ENCODE measurements at places on chromosomes 2 and 18.

- DNase-seq = peak; percentile 12
These were observed 43.5 kb downstream of the MFSD6 start for GRCh38 chr2:190451561-190452176.

- DNase-seq = no peak
These were observed 1.5 kb downstream of the APCDD1 start for GRCh38 chr18:10455726-10456453.

GRCh38 chr2:203621981-203622515 is 84.4 kb upstream of the CD28 start:
- DNase-seq = no peak

DNA sequence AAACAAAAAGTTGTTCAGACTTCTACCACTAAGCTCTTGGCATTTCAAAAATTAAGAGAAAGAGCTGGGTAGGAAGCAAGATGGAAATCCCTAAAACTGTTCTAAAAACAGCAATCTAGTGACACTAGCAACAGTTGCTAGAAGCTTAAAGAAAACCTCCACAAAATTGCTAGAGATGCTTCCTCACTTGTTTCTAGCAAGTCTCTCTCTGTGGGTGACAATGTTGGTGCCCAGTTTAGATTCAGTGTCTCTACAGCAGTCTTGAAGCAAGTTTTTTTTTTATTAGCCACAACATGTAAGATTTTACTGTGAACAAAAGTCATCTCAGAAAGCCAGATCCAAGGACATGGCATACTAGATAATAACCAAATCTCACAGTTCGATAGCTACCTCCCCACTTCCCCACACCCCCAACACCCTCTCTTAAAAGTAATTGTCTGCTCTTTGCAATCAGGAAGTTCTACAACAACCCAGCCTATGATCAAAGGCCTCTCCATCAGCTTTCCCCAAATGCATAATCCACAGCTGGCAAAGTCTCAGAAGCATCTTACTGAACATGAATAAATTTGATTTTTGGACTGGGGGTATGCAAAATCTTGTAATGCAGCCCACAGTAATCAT is 70.0 kb downstream of the ANKRD44 start:
- no peak for DNase-seq

DNA sequence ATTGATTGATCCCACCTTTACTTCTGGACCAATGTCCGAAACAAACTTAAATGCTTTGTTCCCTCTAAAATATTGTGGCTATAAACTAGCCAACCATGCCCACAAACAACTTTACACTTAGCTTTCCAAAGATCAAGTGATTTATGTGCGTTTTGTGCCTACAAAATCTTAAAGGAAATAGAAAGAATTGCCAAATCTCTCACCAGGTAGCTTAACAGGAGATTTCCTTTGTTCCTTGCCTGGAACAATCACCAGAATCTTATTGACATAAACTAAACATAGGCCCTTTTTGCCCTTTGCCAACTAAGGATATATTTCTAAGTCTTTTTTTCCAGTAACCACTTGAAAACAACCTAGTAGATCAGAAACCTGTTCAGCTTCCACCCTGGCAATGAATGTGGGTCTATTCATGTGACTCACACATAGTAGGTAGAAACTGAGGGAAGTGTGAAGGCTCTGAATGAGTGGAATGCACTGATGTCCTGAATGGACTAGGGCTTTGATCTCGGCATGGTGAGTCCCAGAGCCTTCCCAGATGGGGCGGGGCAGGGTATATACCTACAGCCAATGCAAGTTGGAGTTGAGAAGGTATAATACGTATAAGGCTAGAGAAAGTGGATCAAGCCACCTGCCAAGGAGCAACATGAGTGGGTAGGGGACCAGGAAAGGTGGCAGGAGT is 94.6 kb upstream of the PPP1CB start:
- no peak for DNase-seq

GRCh38 chr18:6297875-6298274 is 116.8 kb downstream of the L3MBTL4 start:
- DNase-seq = no peak

DNA sequence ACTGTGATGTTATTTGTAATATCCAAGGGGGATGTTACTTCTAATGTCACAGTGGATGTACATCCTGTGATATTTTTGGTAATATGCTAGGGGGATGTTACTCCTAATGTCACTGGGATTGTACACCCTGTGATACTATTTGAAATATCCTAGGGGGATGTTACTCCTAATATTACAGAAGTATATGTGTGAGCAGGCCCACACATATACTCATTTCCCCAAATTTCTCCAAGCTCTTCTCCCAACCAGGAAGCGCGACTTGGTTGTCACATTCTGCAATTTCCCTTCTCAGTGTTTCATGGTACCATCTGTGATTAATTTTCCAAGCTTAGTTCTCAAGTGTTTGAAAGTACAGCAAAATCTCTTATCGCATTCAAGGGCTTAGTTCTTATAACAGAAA is 29.5 kb upstream of the CHN1 start:
- no peak for DNase-seq

- no peak for DNase-seq
These were observed 188.7 kb upstream of the SATB2 start for GRCh38 chr2:199646439-199646838.

GRCh38 chr2:24047703-24048033 is 477 bp upstream of the WDCP start:
- no peak for DNase-seq

DNA sequence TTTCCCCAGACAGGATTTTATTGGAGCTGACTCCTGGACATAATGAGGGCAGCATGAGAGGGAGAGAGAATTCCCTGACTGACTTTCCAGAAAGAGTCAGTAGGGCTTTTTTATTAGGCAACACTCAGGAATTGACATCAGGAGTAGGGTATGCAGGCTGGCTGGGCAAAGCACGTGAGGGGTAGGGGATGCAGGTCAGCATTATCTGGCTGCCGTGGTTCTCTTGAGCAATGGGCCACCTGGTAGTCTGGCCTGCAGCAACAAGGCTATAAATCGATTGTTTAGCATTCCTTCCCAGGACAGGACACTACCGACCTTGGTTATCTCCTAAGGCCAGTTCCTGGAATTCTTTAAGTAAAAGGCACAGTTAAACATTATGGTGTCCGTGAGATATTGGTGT is 160.8 kb upstream of the AGAP1 start:
- no peak for DNase-seq

- peak; percentile 58 for DNase-seq
These were observed 240.2 kb downstream of the DYSF start for GRCh38 chr2:71693286-71694270.

DNA sequence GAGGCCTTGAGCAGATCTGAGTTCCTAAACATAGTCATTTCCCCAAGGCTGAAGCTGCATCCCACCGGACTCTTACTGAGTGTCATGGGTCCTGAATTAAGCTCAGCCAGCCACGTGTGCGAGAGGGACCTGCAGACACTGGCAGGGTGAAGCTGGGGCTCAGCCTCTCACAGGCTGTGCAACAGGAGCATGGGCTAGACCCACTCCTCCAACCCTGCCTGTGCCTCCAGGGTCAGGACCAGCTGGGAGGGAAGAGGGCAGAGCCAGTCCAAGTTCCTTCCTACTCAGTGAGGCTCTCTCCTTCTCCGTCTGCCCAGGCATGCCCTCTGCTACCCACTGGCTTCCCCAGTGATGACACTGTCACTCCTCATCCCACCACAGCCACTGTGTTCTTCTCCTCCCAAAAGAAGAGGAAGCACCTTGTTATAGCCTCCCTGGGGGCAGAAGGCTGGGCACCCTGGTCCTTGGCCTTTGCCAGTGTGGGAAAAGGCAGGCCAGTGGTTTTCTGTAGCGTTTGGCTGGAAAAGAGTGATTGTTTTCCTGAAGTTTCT is 78.9 kb downstream of the KCNF1 start:
- DNase-seq = no peak

DNA sequence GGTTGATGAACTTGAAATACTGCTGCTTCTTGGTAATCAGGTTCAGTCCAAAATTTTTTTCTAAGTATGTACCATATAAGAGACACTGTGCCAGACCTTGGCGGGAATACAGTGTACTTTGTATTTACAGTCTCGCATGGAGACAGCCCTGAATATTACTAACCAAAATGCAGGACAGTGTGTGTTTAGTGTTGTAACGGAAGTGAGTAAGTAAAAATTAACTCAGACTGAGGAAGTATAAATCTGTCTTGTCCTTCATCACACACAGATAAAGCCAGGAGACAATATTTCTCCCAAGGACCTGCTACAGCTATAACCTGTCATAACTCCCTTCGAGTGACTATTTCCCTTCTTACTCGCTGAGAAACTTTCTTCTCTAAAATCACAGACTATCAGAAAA is 76.9 kb downstream of the ACTR3 start:
- DNase-seq = no peak

DNA sequence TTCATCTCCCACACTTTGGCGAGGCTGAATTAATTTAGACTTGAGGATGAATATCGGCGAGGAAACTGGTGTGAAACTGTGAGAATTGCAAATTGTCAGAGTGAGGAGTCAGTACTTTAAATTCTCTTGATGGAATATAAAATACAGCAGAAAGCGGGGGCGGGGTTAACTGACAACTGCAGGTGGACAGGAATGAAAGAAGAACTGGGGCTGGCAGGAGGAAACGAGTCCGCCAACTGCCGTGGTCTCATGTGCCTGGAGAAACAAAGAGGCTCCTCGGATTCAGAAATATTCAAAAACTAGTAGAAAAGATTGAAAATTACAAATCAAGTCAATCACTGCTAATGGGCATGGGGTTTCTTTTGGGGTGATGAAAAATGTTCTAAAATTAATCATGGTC is 44.3 kb downstream of the MOGAT1 start:
- DNase-seq = no peak

GRCh38 chr2:2873450-2873811 is 504.2 kb downstream of the EIPR1 start:
- DNase-seq = no peak

DNA sequence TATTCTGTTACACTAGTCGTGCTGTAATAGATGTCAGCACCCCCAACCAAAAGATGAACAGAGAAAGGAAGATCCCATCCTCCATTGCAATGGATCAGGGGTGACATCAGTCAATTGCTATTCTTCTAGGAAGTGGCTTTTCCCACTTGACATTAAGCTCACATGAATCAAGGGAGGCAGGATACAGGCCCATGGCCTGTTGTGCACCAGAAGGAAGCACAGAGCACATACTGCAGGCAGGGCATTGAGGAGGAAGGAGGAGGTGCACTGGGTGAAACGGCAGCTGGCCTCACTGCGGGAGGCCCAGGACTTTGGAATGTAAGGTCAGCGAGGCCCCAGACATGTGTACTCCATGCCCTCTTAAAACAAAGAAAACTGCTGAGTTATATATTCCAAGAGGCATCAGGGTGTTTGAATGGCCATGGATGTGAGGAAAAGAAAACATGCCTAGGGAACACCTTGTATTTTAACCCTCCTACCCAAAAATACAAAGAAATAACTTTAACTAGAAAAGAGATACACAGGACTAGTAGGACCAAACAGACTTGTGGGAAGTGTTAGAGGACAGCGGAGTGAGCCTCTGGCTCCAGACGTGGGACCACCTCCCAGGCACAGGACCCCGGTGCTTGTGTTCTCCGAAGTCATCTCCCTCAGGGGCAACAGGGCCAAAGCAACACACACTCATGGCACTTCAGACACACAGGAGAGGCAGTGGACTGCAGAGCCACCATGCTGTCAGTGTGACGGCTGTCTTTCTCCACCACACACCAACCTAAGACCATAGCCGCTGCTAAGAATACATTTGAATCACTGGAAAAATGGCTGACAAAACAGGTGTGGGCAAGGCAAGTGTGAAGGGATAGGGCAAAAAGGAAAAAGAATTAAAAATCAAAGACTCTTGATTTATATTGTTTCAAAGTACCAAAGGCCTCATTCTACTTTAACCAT is 51.4 kb upstream of the RIOK3 start:
- DNase-seq = peak; percentile 62

DNA sequence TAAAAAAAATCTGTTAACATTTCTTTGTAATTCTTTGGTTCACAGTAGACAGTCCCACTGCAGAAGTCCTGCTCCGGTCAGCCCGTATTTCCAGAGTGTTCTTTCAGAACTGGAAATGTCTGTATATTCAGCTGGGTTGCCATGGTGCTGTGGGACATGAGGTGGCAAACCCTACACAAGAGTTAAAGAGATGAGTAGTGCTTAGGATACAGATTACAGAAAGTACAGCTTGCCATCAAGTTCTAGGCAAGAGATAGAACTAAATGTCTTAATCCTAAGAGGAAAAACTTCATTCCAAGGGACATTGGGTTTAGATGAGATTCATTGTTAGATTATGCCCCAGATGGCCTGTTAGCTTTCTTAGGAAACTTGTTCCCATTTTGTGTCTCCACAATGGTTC is 60.1 kb downstream of the FMNL2 start:
- no peak for DNase-seq

DNA sequence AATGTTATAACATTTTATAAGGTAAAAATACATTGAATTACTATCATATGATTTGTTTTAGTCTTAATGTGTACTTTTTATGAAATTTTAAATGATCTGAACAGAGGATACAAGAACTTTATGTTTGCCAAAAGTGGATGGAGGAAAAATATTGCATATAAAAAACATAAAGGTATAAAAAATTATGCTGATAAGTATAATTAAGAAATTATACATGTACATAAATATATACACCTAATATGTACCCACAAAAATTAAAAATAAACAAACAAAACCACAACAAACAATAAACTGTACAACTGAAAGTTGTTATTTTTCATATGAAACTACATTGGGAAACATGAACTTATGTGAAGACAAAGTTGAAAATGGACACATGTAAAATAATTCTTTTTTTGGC is 38.2 kb upstream of the CALCRL start:
- no peak for DNase-seq

DNA sequence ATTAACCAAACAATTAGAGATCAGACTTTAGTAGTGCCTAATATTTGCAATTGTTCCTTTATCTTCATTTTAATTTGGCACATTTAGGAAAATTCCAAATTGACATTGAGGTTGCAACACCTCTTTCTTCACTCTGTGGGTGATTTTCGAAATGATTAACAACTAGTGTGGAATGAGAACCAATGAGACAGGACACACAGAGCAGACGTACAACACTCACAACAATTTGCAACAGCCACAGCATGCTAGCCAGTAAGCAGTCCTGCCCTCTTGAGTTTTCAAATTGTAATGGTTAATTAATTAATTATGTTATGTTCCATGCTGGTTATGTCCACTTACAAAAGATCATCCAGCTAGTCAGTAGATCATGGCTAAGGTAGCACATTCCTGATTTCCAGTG is 339.3 kb downstream of the LRP1B start:
- no peak for DNase-seq

DNA sequence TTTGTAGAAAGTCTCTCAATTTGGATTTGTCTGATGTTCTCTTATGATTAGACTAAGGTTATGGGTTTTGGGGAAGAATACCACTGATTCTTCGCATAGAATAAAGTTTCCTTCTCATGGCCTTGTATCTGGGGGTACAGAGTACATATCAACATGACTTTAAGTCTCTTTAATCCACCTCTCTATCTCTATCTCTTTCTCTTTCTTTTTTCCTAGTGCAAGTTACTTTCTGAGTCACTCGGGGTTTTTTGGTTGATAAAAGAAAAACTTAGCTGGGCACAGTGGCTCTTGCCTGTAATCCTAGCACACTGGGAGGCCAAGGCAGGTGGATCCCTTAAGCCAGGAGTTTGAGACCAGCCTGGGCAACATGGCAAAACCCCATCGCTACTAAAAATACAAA is 100.1 kb upstream of the MAP4K3 start:
- DNase-seq = no peak

Measured in fibroblast of skin of scalp (primary cell).